ENCODE measurements at places on chromosomes 2 and 18.

GRCh38 chr2:175540421-175540820, 358.9 kb upstream of the ATP5MC3 start:
- no peak for DNase-seq

DNA sequence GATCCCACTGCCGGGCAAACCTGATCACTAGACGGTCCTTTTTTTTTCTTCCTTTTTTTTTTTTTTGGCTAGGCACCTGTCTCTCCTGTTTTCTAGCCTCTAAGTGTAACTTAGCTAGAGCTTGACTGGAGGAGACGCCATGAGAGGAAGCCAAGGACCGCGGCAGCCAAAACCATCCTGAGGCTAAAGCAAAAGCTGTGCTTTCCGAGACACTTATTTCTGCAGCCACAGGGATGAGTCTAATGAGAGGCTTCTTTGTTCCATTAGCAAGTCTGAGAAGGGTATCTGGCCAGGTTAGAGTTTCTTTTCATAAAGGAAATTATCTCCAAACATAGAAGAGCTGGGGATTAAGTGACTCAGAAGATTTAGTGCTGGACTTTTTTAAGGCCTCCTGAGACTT, 7.3 kb upstream of the CXCR4 start:
- DNase-seq: no peak

DNA sequence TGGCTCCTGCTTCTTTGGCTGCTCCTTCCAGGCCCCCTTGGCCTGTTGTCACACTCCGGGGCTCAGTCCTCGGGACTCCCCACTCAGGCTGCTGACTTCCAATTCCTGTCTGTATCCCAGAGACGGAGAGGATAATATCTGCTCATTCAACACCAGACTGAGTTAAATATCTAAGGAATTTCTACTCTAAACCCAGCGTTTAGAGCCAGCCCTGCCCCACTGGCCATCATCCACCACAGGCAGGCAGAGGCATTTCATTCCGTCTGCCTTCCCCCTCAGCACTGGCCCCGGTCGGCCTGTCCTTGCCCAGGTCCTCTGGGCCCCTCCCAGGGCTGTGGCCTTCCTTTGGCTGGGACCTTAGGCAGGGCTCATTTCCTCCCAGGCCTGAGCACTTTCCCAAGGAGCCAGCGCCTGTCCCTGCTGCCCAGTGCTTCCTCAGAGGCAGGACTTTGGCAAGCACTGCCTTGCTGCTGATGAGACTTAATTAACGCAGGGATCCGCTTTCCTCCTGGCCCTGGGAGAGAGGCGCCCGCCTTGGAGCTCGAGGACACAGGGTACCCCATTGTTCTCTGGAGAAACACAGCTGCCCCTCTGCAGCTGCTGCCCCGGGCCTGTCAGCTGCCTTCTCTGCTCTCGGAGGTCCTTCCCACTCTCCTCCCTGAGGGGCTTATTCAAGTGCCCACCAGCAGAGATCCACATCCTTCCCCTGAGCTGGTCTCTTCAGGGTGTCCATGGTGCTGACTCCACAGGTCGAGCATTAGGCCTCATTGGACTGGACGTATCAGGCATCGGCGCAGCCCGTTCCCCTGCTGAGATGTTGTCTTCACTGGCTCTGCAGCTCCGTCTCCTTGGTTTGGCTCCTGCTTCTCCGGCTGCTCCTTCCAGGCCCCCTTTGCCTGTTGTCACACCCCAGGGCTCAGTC, 42.8 kb downstream of the ATOH8 start:
- no peak for DNase-seq

DNA sequence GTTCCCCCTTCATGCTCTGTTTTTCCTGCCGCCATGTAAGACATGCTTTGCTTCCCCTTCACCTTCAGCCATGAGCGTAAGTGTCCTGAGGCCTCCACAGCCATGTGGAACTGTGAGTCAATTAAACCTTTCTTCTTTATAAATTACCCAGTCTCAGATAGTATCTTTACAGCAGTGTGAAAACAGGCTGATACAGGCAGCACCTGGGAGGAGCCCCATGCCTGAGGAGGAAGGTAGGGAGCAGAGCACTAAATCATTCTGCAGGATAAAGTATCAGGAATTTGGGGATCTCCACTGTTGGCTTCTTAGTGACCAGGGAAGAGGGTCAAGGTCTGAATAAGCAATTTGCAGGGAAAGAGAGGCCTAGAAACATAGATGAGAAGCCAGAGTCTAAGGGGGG, 78.0 kb downstream of the KCNF1 start:
- DNase-seq: no peak

DNA sequence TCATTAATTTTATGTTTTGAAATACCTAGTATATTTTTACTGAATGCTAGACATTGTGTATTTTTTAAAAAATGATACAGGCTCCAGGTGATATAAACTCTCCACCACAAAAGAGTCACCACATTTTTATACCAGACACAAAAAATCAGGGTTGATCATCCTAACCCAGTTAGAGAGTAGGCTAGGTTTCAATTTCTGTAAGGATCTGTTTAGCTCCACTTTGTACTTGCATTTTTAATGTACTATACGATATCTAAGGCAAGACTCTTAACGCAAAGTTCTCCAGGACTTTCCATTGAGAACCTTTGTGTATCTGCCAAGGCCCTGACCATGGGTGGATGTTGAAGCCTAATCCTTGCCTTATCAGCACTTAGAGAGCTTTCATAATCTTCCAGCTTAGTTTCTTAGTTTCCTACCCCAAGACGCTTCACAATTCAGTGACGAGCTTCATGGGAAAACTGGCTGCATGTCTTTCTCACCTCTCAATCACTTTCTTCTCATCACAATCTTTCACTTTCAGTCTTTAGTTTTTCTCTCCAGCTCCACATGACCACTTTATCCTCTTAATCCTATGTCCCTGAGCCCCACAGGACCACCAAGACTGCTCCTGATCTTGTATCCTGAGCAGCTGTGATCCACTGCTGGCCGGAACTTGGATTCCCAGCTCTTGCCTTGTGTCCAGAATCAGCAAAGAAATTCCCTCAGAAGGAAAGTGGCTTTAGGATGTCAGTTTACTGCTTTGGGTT, 635.8 kb downstream of the RNF144A start:
- DNase-seq: no peak

Measured in epithelial cell of proximal tubule (primary cell).